Suprapubic skin (tissue), 4 donors: ENCODE measurements at places on chromosomes 6 and 20. TPM values are rescaled to one million over a fixed set of nuclear protein-coding genes. Genes with fewer than 3 reads are reported as not detected.

DNA sequence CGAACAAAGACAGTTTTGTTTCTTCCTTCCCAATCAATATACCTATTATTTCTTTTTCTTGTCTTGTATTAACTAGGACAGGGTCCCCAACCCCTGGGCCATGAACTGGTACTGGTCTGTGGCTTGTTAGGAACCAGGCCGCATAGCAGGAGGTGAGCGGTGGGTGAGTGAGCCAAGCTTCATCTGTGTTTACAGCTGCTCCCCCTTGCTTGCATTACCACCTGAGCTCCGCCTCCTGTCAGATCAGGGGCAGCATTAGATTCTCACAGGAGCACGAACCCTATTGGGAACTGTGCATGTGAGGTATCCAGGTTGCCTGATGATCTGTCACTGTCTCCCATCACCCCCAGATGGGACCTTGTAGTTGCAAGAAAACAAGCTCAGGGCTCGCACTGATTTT is 151.9 kb downstream of the CDKAL1 start:
- no peak for DNase-seq

DNA sequence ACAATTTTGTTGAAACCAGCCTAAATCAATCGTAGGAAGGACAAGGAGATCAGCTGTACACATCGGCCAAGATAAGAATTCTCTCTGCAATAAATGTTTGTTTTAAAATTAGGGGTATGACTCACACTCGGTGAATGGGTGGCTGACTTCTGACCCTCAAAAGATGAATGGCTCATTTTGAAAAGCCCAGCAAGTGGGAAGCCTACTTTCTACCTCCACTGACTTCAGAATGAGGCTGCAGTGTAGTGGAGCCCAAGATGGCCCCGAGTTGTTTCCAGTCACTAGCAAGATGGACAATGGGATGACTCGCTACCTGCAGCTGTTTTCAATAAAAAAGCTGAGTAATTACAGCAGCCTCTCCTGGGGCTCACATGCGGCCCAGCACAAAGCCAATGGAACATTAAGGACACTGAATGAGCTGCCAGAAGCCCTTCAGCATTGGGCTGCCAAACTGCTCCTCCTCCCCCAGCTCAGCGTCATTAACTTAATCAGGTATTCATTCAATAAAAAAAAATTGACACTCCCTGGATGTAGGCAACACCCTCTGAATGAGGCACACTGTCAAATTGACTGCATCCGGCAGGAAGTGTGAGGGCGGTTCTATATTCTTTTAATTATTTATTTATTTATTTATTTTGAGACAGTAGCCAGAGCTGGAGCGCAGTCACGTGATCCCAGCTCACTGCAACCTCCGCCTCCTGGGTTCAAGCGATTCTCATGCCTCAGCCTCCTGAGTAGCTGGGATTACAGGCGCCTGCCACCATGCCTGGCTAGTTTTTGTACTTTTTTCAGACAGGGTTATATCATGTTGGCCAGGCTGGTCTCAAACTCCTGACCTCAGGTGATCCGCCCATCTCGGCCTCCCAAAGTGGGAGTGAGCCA is 107.3 kb downstream of the GMPR start:
- DNase-seq, result peak; percentile 79

DNA sequence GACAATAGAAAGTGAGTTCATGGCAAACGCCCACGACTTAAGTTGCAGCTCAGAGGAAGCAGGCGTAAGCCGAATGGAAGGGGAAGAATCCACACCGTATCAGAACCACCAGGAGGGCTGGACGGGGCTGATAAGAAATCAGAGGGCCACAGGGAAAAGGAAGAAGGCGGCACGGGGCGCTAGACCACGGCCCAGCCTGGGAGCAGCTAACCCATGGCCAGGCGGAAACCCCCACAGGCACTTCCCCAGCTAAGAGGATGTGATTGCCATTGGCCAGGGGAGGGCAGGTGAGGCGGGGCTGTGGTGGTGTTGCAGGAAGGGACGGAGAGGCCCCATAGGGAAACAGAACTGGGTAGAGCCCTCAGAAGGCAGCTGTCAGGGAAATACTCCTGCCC is 174.0 kb upstream of the AFDN start:
- DNase-seq, result no peak

- no peak for DNase-seq
Measured at GRCh38 chr6:41647061-41647511, 8.8 kb downstream of the MDFI start.

DNA sequence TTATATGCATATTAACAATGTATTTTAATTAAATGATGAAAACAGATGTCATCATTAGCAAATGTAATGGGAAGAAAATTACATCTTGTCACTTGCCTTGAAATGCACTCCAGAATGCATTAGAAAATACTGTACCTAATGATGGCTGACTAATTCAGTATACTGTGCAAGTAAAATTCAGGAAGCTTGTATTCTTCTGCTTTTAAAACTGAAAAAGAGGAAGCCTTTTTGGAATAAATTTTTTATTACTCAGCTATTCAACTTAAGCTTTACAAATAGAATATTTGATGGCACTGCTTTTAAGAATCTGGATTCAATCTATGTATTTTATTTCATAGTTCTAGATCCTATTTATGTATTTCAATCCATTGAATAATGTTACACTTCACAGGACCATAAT is 195.5 kb downstream of the RIMS1 start:
- no peak for DNase-seq

GRCh38 chr6:22149501-22150367 is 147.1 kb downstream of the PRL start:
- no peak for DNase-seq

- DNase-seq, result peak; percentile 89
Measured at GRCh38 chr20:18057101-18057993, at the start of gene OVOL2. OVOL2 (minus strand) TSS chr20:18057916; CDS start chr20:18057634, 282 bp downstream.

GRCh38 chr6:139863964-139864363 is 489.5 kb upstream of the CITED2 start:
- DNase-seq, result no peak

Gene YIPF3
- total RNA-seq, result 115 TPM

Gene DCDC2
- 0.16 TPM for total RNA-seq

Gene PDE7B
- total RNA-seq, result 0.48 TPM
